Effector memory CD4-positive, alpha-beta T cell (primary cell): ENCODE measurements at places on chromosomes 16 and 17.

DNA sequence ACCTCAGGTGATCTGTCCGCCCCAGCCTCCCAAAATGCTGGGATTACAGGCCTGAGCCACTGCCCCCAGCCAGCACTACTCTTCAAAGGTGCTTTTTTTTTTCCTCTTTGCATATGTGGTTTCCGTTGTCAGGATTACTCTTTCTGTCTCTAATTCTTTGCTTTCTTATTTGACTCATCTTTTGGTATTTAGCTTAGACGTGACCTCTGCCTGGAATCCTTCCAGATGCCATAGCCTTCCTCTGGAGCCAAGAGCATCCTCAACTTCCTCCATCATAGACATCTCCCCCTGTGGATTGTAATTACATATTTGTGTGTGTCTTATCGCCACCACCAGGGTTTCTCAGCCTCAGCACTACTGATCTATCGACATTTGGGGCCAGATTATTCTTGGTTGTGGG lies 84.4 kb upstream of the XYLT1 start:
- no peak for DNase-seq

- no peak for DNase-seq
These were observed 40.4 kb downstream of the TMEM11 start for GRCh38 chr17:21173543-21173942.

DNA sequence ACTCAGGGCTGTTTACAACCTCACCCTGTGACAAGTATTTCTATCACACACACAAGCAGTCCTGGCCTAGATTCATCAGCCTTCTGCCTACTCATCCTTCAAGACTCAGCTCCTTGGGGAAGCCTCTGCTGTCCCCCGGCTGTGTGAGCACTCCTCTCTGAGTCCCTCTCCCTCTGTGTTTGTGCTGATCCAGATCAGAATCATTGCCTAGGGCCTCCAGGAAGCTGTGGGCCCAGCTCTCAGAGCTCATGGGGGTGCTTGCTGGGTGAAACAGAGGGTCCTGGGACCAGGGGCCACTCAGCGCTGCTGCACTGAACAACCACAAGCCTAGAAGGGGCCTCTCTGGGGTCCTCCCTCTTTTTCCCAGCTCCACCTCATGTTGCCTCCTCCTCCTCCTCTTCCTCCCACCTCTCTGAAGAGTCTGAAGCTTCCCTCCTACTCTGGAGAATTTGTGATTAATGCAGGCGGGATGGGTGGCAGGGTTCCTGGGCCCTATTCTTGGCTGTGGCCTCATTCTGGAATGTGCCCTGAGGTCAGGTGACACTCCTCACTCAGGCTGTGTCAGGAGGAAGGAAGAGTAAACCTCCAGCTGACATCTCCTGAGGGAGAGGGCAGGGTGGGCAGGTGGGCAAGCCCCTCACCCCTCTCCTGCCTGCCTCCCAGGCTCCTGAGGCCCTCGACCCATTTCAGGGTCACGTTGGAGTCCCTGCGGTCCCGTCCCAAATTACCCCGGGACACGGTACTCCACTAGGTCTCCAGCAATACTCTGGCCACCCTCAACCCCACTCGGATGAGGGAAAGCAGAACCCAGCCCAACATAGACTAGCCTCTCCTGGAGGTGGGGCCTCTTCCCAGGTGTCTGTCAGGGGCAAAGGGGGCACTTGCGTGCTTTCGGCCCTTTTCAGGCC lies 10.1 kb downstream of the WFIKKN2 start:
- no peak for DNase-seq

- no peak for DNase-seq
These were observed 21.9 kb upstream of the NXPH3 start for GRCh38 chr17:49553676-49554335.

- no peak for DNase-seq
These were observed 154.4 kb downstream of the AXIN2 start for GRCh38 chr17:65407017-65407416.

- no peak for DNase-seq
These were observed 448.6 kb downstream of the SHISA9 start for GRCh38 chr16:13350000-13350399.

GRCh38 chr17:72976971-72977770 lies 115.3 kb downstream of the SLC39A11 start:
- no peak for DNase-seq

DNA sequence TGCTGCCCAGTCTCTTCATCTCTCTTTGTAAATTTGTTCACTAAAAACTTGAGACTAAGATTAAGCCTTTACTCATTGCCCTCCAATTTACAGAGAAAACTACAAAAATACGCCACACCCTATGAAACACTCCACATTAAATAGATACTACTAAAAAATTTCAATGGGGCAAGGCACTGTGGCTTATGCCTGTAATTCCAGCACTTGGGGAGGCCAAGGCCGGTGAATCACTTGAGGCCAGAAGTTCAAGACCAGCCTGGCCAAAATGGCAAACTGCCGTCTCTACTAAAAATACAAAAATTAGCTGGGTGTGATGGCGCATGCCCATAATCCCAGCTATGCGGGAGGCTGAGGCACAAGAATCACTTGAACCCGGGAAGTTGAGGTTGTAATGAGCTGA lies 3.8 kb downstream of the UBE2O start:
- no peak for DNase-seq

DNA sequence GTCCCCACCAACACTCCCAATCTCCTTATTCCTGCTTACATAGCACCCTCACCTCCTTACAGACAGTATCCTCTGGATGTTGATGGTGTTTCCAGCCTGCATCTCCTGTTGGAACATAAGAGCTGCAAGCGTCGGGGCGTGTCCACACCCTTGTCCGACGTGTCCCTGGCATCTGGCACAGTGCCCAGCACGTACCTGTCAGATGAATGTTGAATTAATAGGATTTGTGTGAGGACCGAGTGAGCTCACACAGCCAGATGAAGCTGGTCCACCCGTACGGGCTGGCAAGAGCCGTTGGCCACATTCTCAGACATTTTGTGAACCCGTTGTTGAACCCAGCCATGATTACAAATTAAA lies 12.2 kb upstream of the CBX4 start:
- no peak for DNase-seq

GRCh38 chr16:71218306-71218963 lies 12.1 kb downstream of the HYDIN start:
- DNase-seq, result no peak

- DNase-seq, result no peak
These were observed 32.9 kb downstream of the TRARG1 start for GRCh38 chr17:1312261-1312870.

DNA sequence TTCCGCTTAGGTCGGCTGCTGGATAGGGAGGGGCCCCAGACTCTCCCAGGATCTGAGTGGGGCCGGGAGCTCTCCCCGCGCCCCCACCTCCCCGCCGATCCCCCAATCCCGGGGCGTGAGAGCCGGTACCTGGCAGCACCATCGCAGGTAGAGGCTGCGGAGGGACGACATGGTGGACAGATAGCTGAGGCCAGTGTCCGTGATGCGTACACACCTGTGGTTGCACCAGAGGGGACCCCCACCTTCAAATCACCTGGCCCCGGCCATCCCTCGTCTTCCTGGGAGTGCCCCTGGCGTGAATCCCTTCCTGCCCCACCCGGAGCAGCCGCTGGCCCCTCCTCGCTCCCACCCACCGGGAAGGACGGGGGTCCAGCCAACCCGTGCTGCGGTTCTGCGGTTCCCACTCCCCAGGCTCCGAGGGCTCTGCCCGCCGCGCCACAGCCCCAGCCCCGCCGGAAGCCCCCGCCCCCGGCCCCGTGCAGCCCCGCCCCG lies 4.7 kb upstream of the WDR24 start:
- DNase-seq, result peak; percentile 46

DNA sequence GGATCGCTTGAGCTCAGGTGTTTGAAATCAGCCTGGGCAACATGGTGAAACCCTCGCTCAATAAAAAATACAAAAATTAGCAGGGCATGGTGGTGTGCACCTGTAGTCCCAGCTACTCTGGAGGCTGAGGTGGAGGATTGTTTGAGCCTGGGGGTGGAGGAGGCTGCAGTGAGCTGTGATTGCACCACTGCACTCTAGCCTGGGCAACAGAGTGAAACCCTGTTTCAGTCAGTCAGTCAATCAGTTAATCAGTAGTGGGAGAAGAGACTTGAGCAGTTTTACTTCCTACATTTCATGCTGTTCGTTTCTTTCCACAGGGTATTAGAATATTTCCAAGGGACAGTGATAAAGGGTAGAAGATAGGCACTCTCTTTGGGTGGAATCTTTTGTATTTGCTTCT lies 8.8 kb downstream of the MAP3K3 start:
- no peak for DNase-seq

DNA sequence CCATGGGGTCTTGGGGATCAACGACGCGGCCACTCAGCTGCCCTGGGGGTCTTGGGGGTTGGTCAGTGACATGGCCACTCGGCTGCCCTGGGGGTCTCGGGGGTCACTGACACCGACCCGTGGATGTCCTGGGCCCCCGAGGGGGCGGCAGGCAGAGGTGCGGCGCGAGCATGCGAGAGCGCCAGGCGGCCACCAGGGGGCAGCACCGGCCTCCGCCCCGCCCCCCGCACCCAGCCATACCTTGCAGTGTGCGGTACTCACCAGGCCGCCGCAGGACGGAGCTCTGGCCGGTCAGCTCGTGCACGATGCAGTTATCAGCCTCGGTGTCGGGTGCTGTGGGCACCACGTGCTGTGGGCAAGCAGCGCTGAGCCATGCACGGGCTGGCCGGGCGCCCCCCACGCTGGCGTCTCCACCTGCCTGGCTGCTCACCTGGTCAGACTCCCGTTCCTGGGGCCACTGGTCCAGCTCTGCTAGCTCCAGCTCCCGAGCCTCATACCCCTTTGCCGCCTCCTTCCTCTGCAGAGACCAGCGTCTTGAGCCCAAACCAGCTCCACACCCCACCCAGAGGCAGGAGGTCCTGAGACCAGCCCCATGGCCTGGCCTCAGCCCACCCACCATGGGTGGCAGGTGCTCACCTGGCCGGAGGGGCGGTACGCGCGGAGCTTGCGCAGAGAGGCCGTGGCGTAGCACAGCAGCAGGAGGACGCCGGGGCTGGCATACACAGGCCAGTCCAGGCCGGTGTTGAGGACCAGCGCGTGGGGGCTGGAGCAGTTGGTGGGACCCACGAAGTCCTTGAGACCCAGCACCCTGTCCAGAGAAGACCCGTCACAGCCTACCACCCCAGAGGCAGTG lies 31.2 kb downstream of the CTU2 start:
- peak; percentile 55 for DNase-seq

GRCh38 chr17:19339341-19339815 lies 23.1 kb downstream of the B9D1 start:
- no peak for DNase-seq

- DNase-seq, result no peak
These were observed 369.1 kb downstream of the CPPED1 start for GRCh38 chr16:12434567-12434966.

- no peak for DNase-seq
These were observed 14.5 kb upstream of the RASL10B start for GRCh38 chr17:35716897-35717465.

GRCh38 chr17:75509528-75510258 lies 5.6 kb downstream of the CASKIN2 start:
- no peak for DNase-seq

DNA sequence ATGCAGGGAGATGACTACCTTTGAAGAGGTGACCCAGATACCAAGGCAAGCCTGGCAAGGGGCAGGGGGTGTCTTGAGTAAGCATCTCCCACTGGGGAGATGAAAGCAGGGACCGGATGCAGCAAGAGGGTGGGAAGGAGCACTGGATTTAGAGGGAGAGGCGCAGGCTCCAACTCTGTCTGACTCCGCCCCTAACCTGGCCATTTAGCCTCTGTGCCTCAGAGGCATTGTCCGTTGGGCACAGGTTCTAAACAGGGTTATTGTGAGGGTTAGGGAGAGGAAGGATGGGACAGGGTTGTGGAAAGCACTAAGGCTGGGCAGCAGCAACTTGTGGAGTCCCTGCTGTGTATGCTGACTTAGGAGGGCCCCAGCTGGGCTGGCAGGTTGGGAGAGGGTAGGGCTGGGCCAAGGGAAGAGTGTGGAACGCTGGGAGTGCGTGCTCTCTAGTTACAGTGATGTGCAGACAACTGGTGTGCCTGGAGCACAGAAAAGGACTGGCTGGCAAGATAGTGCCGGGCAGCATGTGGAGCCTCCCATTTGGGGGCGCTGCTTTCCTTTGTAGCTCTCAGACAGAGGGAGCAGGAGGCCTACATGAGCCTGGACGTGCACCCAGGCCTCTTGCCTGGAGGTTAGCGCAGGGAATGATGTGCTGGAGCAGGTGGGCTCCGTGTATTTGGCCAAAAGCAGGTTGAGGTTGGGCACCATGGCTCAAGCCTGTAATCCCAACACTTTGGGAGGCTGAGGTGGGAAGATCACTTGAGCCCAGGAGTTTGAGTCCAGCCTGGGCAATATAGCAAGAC lies 26.2 kb downstream of the TBX2 start:
- DNase-seq, result no peak

DNA sequence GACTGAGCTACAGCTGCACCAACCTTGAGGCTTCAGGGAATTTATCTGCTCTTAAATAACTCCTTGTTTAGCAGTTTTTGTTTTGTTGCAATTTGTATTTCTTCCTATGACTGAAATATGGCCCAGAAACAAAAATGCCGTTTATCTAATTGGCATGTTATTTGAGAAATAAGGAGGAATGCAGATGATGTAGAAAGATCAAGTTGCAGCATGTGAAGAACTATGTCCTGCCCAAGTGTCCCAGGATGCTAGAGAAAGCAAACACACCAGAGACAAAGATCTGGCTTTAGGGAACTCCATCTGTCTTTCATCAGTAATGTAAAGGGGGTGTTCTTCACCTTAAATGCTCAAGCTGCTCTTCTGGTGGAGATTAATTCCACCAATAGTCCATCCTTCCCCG lies 29.7 kb downstream of the USP31 start:
- DNase-seq, result no peak

GRCh38 chr17:75697651-75698291 lies 23.5 kb upstream of the ITGB4 start:
- no peak for DNase-seq

DNA sequence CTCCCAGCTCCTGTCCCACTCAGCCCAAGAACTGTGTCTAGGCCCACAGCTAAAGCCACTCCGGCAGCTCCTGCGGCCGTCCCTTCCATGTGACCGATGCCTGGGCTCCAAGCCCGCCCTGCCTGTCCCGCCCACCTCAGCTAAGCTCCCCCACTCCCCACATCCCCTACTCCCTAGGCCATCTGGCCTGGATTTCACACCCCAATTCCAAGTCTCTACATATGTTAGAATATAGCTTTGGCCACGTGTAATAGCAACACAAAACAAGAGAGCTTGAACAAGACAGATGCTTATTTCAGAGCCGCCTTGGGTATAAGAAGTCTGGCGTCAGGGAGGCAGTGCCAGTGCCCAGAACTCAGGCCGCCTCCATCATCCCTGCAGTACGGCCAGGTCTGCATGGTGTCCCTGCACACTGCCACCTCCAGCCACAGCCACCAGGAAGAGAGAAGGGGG lies 30.0 kb upstream of the USP22 start:
- DNase-seq, result no peak

GRCh38 chr16:53985861-53986260 lies 281.9 kb downstream of the FTO start:
- DNase-seq, result no peak

GRCh38 chr16:89350701-89351380 lies 133.3 kb downstream of the ZNF778 start:
- DNase-seq, result no peak
